ENCODE measurements at places on chromosomes 4 and X.

- no peak for DNase-seq
Measured at GRCh38 chr4:148059617-148060180, 327.8 kb downstream of the ARHGAP10 start.

DNA sequence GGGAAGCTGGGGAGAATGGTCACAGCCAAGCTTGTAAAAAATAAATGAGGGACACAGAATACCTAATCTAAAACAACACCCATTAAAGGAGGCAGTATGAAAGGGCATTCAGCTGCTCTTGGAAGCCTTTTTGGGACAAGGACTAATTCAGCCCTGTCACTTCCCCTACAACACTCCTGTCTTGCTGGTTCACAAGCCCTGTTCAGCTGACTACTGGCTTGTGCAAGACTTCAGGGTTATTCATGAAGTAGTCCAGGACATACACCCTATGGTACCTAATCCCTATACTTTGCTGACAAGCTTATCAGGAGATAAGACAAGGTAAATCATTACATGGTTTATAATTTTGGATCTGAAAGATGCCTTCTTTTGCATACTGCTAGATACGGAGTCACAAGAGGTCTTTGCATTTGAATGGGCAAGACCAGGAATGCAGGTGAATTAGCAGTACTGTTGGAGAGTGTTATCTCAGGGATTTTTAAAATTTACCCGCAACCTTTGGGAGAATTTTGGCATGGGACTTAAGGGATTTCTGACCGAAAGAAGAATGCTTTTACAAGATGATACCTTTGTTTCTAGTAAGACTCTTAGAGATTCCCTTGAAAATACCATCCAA, 103.2 kb upstream of the LANCL3 start:
- no peak for DNase-seq

DNA sequence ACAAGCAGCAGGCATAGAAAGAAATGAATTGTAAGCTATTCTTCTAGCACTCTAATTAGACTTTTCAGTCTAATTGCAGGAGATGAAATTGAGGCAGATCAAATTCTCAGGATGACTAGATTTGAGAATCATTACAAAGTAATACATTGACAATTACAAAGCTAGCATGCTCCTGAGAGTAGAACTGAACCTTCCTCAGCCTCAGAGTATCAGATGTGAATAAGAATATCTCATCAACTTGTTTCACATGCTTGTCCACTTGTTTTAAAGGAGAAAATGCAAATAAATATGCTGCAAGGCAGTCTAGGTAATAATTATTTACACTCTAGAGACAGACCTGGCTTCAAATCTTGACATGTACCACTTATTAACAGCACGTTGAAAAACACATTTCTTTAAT, 491.0 kb upstream of the MAGEB2 start:
- DNase-seq: no peak

DNA sequence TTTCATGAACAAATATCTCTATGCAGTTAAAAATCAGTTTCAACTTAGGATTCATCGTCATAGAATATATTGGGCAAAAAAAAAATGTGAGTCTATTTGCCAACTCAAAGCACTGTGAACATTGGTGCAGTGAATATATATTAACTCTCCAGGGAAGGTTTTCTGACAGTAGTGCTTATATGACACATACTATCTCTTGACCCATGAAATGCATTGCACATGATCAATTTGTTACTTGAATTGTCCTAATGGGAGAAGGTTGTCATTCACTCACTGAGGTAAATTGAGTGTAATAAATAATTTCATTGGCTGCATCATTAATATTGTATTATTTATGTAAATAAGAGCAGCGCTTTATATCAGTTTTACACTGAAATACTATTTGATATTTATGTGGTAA, 2458.5 kb downstream of the ARAP2 start:
- DNase-seq: no peak

- DNase-seq: no peak
Measured at GRCh38 chrX:17597836-17598439, 139.4 kb upstream of the SCML1 start.

GRCh38 chrX:37662181-37662580, 23.4 kb upstream of the XK start:
- DNase-seq: no peak

- no peak for DNase-seq
Measured at GRCh38 chr4:80270868-80271267, 4.4 kb downstream of the FGF5 start.

DNA sequence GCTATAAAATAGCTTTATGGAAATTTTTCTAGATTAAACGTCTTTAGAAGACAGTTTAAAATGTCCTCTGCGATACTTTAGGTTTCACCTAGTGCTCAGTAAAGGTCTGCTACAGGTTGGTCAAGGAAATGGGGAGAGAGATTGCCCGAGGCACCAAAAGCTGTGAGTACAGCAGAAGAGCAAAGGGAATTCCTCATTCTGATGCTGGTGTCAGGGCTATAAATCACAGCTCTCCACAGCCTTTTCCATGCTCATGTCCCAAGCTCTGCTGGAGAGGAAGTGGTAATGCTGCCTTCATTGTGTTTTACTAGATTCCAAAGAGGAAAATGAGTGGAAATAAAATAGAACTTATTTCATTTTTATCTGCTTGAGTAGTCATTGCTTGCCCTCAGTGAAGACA, 2060.4 kb downstream of the ARAP2 start:
- no peak for DNase-seq

DNA sequence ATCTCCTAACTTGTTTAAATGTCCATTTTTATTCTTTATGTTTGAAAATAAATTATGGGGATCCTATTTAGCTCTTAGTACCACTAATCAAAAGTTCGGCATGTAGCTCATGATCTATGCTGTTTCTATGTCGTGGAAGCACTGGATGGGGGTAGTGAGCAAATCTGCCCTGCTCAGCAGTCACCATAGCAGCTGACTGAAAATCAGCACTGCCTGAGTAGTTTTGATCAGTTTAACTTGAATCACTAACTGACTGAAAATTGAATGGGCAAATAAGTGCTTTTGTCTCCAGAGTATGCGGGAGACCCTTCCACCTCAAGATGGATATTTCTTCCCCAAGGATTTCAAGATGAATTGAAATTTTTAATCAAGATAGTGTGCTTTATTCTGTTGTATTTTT, 27.6 kb downstream of the NUDT6 start:
- DNase-seq: no peak

DNA sequence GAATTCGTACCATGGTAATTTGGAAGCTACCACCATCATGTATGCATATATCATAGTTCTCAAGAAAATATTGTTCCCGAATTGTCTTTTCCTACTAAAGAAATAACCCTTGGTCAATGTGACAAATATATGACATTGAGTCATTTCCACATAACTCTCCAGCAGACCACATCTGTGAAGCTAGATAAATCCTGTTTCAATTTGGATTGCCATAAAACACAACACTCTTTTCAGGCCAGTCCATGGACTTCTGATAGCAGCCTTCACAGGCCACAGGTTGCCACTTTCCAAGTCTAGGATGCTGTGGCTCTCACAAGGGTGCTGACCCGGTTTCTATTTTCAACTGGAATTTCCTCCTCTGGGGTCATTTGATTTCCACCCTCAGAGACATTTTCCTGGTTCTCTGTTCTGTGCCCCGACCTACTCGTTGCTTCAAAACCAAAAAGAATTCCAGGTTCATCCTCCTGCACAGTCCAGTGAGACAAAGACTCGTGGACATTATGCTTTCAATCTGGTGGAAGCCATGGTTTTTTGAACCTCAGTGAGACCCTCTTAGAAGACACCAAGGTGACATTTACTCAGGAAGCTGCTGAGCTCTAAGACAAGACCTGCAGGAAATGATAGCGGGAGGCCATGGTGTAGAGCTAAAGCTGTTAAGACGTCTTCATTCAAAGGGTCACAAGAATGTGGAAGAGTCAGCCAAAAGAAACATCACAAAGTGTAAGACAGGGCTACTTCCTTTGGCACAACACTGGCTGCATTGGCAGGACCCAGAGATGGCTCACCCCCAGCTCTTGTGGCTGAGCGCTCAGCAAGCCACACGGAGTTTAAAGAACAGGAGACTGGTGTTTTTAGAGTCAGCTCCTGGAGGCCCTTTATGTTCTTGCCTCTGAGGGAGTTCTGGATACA, 119.8 kb downstream of the AMELX start:
- DNase-seq: no peak
